ENCODE measurements at places on chromosomes 3 and 15.

- no peak for DNase-seq
These were observed 120.1 kb downstream of the UACA start for GRCh38 chr15:70643106-70643782.

DNA sequence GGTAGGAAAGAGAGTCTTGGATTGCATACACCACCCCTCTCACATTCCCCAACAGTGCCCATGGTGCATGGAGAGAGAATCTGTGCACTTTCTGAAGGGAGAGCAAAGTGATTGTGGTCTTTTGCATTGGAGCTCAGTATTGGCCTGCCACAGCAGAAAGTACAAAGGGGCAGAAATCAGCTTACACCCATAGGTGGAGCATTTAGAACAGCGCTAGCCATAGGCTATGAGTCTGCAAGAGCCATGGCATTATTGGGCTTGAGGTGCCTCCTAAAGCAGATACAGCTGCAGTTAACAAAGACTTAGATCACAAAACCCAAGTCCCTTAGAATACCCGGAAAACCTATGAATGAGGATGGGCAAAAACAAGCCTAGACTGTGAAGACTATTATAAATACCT lies 21.8 kb downstream of the SI start:
- no peak for DNase-seq

DNA sequence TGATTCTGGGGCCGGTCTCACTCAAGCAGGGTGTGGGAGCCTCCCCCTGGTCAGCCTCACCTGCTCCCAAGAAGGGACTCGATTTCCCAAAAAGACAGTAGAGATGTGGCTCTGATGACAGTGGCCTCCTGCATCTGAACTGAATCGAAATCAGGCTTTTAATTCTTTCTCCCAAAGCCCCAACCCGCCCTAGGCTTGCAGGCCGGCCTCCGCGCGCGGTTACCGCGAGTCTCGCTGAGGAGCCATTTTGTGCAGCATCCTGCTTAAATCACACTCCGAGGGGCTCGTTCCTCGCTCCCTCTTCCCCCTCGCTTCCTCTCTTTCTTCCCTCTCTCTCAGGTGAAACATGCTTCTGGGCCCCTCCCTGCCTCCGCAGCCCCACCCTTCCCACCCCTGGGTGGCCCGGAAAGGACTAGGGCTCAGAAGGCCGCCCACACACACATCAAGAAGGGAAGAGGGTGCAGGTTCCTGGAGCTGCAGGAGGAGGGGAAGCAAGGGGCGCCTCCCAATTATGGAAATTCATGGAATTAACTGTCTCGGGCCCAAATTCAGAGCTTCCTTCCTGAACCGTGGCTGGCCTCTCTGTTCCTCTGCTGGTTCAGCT lies 30.9 kb upstream of the POLG start:
- DNase-seq = no peak

DNA sequence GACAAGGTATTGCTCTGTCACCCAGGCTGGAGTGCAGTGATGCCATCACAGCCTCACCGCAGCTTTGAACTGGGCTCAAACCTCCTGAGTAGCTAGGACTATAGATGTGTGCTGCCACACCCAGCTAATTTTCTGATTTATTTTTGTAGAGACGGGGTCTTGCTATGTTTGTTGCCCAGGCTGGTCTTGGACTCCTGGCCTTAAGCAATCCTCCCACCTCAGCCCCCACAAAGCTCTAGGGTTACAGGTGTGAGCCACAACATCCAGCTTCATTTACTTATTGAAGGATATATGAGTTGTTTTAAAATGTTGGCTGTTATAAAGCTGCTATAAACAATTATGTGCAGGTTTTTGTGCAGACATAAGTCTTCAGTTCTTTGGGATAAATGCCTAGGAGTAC lies 62.2 kb downstream of the SEC22A start:
- no peak for DNase-seq

DNA sequence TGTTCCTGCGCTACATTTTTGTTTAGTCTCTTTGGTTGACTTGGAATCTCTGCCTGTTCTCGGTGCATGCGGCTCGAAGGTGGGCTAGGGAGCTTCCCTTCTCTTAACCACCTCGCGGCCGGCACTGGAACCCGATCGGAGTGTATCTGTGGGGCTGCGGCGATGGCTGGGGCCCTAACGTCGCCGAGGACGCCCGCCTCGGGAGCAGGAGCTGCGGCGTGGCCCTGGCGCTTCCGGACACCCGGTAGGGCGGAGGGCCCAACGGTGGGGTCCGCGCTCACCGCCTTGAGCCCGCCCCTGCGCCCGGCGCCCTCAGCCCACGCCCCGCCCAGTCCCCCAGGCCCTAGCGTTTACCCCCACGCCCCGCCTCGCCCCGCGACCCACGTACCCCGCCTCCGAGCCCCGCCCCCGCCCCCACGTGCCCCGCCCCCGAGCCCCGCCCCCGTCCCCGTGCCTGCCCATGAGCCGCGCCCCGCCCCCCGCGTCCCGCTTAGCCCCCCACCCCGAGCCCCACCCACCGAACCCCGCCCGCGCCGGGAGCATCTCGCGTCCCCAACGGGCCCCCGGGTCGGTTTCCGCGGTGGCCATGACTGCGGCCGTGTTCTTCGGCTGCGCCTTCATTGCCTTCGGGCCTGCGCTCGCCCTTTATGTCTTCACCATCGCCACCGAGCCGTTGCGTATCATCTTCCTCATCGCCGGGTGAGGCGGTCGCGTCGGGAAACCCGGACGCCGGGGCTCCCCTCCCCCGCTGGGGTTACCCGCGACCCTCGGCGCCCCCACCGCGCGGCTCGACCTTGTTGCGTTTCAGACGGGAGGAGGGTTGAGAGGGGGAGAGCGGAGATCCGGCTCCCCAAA lies at the start of gene APH1B:
Gene APH1B, plus strand, starts transcription at position 568 of the 855 bp plus-strand sequence. Its CDS starts 19 bp downstream, at position 587.
- peak; percentile 85 for DNase-seq

DNA sequence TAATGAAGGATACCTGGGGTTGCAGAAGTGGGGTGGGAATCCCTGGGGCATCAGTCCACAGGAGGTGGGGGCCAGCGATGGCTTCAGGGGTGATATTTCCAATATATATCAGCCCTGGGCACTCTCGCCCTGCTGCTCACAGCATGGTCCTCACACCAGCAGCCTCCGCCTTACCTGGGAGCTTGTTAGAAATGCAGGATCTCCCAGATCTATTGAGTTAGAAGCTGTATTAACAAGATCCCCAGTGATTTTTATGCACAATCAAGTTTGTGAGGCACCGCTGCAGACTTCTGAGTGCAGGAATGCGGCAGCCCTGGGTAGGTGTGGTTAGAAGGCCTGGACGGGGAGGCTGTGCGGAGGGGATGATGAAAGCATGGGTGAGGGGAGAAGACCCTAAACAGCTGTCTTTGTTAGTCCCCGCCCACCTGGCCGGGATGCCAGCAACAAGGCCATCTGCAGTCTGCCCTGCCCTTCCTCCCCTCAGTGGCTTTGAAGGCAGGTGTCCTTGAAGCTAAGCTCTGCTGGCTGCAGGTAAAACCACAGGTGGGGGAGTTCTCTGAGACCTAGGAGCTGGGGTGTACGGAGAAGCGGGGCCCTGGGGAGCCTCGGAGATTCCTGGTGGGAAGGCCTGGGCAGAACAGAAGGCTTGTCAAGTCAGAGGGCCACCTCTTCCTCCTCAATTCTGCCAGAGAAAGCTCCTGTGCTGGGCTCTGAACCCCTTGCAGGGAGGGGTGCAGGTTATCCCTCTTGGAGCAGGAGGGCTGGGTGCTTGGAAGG lies 11.4 kb downstream of the FAM107A start:
- DNase-seq = no peak

DNA sequence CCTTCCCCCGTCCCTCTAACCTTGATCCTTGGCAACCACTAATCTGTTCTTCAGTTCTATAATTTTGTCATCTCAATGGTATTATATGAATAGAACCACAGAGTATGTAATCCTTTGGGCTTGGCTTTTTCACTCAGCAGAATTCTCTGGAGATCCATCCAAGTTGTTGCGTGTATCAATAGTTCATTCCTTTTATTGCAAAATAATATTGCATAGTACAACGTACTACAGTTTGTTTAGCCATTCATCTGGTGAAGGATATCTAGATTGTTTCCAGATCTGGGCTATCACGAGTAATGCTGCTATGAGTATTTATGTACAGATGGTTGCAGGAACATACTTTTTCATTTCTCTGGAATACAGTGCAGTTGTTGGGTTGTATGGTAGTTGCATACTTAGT lies 76.2 kb downstream of the PLXNA1 start:
- DNase-seq = no peak

- no peak for DNase-seq
These were observed 82.3 kb upstream of the OXTR start for GRCh38 chr3:8851703-8852102.
